ENCODE measurements at places on chromosomes 5 and 9. TPM values are rescaled to one million over a fixed set of nuclear protein-coding genes. Genes with fewer than 3 reads are reported as not detected.

DNA sequence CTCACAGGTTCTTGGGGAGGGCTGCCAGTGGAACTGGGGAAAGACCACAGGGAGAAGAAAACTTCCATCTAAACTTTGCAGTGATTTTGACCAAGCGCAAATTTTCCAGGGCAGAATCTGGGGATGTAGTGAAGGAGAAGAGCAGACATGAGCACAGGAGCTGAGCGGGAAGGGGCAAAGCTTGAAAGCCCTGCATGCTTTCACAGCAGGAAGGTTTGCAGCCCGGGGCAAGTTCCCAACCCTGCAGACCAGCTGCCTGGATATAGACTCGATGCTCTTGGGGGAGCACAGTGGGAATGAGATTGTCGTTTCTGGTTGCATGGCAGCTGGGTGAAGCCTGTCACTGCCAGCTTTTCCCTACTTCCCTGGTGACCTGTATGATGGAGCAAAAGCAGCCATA, 276.8 kb upstream of the RORB start:
- no peak for DNase-seq

The MED7 gene
- 12.3 TPM for total RNA-seq

The ACOT12 gene
- total RNA-seq, result 1.7 TPM

DNA sequence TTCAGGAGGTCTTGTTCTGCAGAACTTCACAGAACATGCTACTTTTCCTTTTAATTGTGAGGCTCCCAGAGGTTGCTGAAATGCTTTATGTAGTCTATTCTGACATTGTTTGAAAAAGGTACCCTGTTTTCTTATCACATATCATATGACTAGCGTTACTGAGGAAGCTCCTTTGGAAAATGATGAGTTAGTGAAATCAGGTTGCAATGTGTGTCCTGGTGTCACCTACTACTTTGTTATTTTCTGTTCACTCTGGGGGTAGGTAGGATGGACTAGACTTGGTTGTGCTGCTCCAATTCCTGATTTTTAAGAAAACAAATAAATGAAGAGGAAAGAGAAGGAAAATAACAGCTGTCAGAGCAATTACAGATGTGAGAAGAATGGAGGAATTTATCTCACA, 93.7 kb downstream of the PAPPA start:
- DNase-seq, result no peak

The NTNG2 gene
- 0.63 TPM for total RNA-seq

DNA sequence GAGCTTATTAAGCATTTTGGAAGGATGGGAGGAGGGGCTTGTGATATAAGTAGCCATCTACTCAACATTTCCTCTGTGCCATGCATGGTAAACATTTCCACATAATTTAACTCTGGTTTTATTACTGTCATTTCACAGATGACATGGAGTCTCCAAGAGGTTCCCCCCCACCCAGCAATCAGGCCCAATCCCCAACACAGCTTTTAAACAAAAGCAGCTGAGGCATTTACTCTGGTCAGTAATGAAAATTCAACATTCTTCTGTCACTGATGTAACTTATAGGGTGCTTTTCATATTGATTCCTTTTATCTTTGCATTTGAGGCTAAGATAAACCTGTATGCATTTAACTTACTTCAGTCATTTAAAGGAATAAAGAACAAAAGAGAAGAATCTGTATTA, 128.1 kb downstream of the COL23A1 start:
- no peak for DNase-seq

DNA sequence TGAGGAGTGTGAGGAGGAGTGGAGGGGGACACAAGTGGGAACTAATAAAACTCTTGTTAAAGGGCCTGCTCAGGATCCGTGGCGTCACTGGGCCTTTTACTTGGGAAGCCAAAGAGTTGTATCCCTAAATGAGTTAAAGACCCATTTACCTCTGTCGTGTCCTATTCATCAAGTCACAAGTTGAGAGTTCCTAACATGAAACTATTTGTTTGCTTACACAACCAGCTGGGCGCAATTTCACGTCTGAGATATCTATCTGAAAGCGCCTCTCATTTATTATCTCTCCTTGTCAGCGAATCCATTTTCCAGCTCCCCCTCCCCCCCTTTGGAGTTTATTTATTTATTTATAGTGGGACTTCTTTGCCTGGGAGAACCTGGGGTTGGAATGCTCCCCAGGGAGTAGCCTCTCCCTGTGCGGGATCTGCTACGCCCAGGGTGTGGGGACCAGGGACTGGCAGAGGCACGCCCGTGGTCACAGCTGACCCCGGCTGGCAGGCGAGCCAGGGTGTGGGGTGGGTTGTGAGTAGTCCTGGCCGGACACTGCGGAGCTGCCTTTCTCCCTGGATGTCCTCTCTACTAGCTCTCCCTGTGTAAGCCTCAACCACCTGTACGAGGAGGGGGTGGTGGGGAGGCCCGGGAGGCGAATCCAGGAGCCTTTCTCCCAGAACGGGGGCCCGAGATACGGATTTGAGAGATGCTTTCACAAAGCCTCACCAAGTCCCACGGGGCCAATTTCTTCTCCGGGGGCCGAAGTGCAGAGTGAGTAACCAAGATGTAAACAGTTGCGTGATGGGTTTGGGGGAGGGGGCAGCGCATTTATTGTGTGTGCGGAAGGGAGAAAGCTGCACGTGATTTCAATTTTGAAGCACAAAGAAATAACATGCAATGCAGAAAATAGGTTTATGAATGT, 15.3 kb downstream of the NR2F1 start:
- DNase-seq, result no peak

DNA sequence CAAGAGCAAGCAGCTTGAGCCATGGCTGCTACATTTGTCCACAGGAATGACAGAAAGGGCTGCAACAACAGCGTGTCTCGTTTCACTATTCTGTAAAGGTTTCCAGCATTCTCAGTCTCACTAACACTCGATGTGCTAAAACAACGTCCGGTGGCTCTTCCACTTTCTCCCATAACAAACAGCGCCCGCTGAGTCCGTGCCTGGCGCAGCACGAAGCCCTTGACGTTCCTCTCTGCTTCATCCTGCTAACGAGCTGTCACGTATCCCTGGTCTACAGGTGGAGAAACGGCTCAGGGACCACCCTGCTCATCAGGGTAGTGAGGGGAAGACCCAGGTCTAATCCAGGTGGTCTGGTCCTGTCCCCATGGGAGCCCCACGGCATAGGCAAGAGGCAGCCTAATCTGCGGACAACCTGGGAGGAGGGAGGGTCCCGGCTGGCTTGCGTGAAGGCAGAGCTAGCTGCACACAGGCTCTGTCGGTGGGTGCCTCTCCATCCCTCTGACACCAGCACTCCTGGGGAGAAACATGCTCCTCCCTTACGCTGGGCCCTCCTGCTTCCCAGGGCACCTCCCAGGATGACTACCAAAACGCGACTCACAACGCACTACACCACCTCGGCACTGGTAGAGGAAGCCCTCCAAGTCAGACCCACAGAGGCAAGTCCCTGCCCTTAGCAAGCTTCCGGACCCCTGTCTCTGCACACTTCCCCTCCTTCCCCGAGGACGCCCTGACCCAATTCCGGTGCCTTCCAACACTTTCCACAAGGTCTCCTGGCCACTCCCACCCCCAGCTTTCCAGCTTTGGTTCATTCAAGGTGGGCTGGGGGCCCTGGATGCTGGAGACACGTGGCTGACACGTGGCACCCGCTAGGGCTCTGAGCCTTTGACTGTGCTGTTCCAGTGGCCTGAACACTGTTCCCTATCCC, 43.3 kb downstream of the VAV2 start:
- DNase-seq, result no peak

GRCh38 chr9:136354592-136355085, 8.9 kb downstream of the DNLZ start:
- DNase-seq, result no peak

GRCh38 chr5:58455480-58455879, 4.4 kb downstream of the PLK2 start:
- DNase-seq, result no peak

- no peak for DNase-seq
Measured at GRCh38 chr5:8953016-8953415, 592.9 kb downstream of the SEMA5A start.

The SPINK13 gene
- not detected for total RNA-seq

GRCh38 chr9:34572628-34573027, 16.9 kb downstream of the CNTFR start:
- no peak for DNase-seq

- DNase-seq, result no peak
Measured at GRCh38 chr5:173301695-173302545, 26.3 kb downstream of the STC2 start.

The PIGO gene
- total RNA-seq, result 23.2 TPM

The SMIM15 gene
- total RNA-seq, result 12.0 TPM

The SOWAHA gene
- 0.78 TPM for total RNA-seq

DNA sequence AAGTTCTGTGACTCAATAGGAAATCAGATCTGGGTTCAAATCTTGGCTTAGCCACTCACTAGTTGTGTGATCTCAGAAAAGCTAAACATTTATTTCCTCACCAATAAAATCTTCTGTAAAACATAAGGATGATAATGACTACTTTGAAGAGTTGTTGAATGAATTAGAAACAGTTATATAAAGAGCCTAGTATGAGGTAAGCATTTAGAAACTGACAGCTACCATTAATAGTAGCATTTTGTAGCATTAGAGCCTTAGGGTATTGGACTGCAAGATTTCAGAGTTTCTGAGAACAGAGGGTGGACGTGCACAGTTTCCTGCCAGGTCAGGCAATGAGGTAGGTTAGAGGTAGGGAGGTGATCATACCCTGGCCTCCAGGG, 293.2 kb downstream of the CWC27 start:
- DNase-seq, result no peak

DNA sequence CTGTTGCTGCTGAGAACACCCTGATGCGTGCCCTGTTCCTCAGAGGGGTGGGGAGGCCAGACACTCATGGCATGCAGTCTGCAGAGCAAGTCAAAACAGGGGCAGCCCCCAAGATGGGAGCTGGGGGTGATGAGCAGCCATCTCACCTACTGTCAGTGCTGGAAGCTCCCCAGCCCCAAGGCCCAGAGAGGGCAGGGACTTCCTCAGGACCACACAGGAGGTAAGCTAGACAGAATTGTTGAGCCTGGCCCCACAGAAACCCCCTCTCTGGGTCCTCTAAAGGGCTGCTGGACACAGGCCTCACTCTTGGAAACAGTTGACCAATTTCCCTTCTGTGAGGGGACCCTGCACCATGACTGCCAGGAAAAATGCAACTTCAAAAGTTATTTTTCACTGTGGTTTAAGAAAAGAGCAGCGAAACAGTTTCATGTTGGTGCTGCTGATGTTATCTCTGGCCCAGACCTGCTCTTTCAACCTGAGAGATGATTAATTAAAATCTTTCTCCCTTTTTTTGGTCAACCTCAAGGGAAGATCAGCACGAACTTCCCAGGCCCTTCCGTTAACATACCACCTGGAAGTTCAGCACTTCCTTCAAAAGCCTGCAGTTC, 9.6 kb downstream of the CSF2 start:
- DNase-seq, result no peak

DNA sequence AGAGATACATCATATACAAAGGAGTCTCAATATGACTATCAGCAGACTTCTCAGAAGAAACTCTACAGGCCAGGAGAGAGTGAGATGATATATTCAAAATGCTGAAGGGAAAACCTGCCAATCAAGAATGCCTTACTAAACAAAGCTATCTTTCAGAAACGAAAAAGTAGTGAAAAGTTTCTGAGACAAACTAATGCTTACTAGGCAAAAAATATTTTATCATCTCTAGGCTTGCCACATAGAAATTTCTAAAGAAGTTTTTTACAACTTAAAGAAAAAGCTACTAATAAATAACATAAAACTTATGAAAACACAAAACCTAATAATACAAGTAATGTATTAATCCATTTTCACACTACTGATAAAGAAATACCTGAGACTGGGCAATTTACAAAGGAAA, 59.9 kb upstream of the SPEF2 start:
- no peak for DNase-seq

The PCDHA9 gene
- 0.84 TPM for total RNA-seq

The AGXT2 gene
- not detected for total RNA-seq

GRCh38 chr9:78940121-78940855, 631.5 kb upstream of the TLE4 start:
- DNase-seq, result no peak

GRCh38 chr5:133081036-133081435, 29.2 kb downstream of the HSPA4 start:
- DNase-seq, result no peak

GRCh38 chr5:150489360-150490295, 18.3 kb upstream of the NDST1 start:
- DNase-seq, result no peak

The GRIN3A gene
- not detected for total RNA-seq

The BARX1 gene
- not detected for total RNA-seq

The IFNA17 gene
- not detected for total RNA-seq

- no peak for DNase-seq
Measured at GRCh38 chr9:108197899-108198298, 657.9 kb downstream of the ACTL7B start.

The PRELID2 gene
- total RNA-seq, result 22.2 TPM

The PCDHA3 gene
- total RNA-seq, result 0.84 TPM

The FREM1 gene
- 7.1 TPM for total RNA-seq

- DNase-seq, result no peak
Measured at GRCh38 chr9:16243798-16244197, 626.7 kb downstream of the BNC2 start.

DNA sequence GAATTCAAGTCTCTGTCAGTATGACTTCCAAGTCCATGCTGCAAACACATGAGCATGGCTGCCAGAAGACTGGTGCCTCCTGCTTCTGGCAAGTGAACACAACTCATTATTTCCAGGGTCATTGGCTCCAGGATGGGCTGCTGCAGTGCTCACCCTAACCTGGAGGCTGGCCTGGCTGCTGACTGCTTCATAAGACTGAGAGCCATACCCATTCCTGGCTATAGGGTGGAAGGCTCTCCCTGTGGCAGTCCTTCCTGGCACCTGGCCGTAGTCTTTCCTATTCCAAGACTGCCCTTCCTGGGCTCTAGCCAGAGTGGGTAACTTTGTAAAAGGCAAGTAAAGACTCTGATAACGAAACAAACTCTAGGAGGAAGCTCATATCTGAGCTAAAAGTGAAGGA, 51.2 kb downstream of the CXXC5 start:
- no peak for DNase-seq

GRCh38 chr5:75034137-75034739, 18.1 kb downstream of the GCNT4 start:
- DNase-seq, result no peak

The GARIN3 gene
- total RNA-seq, result not detected

GRCh38 chr9:93821307-93821703, 133.8 kb downstream of the BARX1 start:
- no peak for DNase-seq

The PIP5K1B gene
- 0.20 TPM for total RNA-seq

The RASEF gene
- 3.6 TPM for total RNA-seq

The PCDHGA4 gene
- total RNA-seq, result 6.7 TPM

GRCh38 chr5:116858705-116859333, 284.2 kb upstream of the SEMA6A start:
- no peak for DNase-seq

GRCh38 chr9:109705515-109705914, 74.5 kb upstream of the PALM2AKAP2 start:
- DNase-seq, result no peak

The ALDH1A1 gene
- total RNA-seq, result 247 TPM

DNA sequence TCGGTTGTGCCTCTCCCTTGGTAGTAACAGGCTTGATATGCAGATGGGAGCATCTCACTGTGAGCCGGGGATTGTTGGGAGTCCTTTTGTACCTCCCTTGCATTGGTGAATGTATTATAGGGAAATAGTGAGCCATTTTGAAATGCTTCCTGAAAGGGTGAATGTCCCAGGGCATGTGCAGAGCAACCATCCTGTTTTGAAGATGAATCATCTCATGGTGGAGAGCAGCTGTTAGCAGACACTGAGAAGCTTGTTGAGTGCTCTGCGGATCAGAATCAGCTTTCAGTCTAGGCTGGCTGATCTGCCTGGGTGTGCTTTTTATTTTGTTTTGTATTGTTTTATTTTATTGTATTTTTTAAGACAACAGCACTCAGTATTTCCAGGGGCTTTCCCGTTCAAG, 29.7 kb downstream of the SLC36A1 start:
- no peak for DNase-seq

The IL4 gene
- not detected for total RNA-seq

The CD14 gene
- total RNA-seq, result 80.2 TPM
